ENCODE measurements at places on chromosomes 6 and 20.

- no peak for DNase-seq
Measured at GRCh38 chr20:53960579-53961272, 109.7 kb downstream of the BCAS1 start.

DNA sequence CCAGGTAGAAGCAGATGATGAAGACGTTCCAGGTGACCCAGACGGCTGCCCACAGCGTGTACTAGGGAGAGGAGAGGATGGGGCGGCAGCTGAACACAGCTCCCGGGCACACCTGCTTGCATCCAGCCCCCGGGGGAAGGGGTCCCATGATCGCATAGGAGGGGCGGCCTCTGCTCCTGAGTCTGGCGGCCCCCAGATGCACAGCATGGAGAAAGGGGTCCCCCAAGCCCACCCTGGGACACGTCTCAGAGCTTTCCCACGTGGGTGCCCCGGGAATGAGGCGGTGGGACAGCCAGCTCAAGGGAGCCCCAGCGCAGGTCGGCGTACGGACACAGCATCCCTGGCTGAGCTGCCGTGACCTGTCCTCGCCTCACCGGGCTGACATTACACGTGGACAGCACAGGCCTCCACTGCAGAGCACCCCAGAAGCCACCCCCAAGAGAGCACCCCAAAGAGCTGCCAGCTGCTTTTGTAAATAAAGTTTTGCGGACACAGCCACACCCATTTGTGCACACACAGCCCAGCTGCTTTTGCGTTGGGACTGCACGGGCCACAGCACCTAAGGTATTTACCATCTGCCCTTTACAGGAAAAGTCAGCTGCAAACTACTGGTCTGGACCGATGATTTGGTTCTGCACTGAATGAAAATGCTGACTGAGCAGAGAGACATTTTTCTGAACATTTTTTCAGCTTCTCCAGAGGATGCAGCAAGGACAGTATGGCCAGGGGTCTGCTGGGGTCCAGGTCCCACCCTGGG lies 5.2 kb downstream of the NKAIN4 start:
- DNase-seq: no peak

- no peak for DNase-seq
Measured at GRCh38 chr6:39758905-39759605, 33.1 kb upstream of the DAAM2 start.

- no peak for DNase-seq
Measured at GRCh38 chr6:130681028-130681427, 146.2 kb upstream of the SMLR1 start.

GRCh38 chr20:23179766-23180403 lies 93.8 kb upstream of the CD93 start:
- no peak for DNase-seq

DNA sequence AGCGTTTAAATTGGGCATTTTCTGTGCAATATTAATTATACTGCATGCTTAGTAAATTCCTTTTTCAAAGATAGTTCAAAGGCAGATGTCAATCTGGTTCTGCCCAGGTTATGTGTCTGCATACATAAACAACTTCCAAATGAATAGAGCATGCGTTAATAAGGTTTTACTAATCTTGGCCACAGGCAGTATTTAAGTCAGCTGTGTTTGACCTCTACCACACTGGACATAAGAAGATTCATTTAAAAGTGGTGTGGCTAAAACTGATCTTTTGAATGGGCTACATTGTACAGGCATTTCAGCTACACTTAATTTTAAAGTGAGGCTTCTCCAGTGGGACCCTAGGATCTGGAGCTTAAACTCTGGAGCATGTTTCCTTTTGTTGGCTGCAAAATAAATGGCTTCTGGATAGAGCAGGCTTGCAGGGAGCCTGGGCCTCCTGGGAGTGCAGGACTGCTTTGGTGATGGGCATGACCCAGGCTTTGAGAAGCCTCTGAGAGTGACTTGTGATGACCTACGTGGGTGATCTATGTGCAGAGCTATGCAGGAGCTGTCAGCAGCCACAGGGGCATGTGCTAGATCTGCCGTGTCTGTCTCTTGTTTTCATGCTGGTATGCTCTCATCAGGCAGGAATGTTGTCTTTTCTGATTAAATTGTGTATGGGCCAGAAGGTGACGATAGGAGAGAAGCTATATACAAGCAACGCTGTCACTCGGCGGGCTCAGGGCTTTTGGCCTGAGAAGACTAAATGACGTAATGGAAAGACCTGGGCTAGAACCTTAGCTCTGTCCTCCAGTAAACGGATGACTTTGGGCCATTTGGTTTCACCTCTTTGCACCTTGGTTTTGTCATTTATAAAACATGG lies 331.2 kb downstream of the QKI start:
- no peak for DNase-seq

DNA sequence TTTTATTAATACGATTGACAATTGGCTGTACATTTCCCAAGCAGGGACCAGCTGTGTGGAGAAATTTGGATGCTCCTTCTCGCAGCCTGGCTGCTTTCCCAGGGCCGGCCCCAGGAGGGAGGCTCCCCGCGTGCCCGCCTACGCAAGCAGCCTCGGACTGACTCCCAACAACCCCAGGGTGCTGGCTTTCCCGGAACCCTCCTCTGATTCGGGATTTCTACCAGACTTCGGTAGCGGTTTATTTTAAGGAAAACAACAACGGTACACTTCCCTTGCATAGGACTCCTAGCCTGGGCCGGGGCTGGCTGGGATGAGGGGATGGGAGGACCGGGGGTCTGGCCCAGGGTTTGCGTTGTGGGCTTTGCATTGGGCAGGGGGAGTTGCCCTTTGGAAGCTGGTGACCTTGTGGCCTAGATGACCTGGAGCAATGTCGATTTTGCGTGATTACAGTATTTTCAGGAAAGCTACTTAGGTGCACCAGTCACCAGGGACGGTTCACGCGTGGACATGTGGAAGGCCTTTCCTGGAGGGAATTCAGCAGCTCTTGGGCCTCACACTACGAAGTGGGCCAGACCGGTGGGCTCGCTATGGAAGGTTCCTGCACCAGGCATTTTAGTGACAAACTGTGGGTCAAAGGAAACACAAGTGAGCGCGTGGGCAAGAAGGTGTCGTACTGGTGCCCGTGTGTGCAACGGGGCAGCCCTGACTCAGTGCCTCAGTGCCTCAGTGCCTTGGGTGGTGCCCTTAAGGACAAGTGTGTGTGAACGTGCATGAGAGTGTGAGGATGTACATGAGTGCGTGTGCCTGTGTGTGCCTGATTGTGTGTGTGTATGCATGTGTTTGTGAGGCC lies 20.7 kb upstream of the PHACTR3 start:
- no peak for DNase-seq

- DNase-seq: no peak
Measured at GRCh38 chr20:43839793-43840199, 74.9 kb upstream of the TOX2 start.

DNA sequence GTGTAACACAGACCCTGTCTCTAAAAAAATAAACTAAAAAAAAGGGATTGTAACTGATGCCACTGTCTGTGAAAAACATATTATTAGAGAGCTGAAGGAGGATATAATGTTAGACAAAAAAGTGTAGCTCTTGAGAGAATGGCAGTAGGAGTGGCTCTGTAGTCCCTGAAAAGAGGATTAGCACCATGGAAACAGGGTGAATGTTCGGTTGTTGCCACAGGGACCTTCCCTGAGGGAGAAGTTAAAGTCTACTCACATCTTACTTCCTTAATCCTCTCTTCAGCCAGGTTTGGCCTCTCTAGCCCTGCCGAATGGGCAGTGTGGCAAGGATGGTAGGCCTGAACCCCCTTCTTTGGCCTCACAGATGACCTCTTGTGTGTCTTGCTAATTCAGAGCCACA lies 12.1 kb downstream of the SCAND1 start:
- no peak for DNase-seq

Data from stimulated activated CD4-positive, alpha-beta T cell treated with anti-CD3 and anti-CD28 coated beads, TNF-alpha, amount 100 ng/mL, for 1 hour (primary cell).